GOT3 (cell line): ENCODE measurements at places on chromosomes 5 and 9.

DNA sequence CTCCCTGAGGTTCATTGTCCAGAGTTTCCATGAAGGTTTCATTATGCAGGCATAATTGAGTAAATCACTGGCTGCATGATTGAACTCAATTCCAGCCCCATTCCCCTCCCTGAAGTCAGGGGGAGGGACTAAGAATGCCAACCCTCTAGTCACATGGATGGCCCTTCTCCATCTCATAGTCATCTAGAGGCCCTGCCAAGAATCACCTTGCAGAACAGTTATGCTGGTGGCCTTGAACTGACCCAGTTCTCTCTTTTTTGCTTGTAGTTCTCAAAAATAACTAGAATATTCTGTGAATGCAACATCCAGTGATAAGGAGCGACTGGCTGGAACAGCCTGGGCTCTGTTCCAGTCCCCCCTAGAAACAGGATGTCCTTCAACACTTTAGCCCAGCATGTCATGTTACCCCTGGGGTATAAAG lies 31.7 kb downstream of the SLC35A4 start:
- no peak for DNase-seq

GRCh38 chr5:167245868-167246267 lies 1045.6 kb upstream of the WWC1 start:
- DNase-seq: no peak

DNA sequence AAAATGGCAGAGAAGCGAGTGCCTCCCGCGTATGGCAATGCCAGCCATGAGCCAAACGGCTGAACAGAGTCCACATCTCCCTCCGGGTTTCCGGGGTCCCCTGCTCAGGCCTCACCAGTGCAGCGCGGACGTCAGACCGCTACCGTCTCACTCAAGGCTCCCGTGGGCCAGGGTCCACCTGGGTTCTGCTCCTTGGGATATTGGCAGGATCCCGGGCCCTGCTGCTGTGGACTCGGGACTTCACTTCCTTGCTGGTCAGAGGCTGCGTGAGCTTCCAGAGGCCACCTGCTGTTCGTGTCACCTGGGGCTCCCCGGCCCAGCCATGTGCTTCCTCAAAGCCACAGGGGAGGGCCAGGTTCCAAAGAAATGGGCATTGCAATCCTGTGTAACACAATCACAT lies 38.4 kb upstream of the CLPTM1L start:
- no peak for DNase-seq

- DNase-seq: no peak
Measured at GRCh38 chr5:168669156-168669555, 90.0 kb upstream of the PANK3 start.

- no peak for DNase-seq
Measured at GRCh38 chr9:17776735-17777134, 197.9 kb downstream of the SH3GL2 start.

GRCh38 chr9:34001298-34001697 lies 47.4 kb downstream of the UBAP2 start:
- no peak for DNase-seq

DNA sequence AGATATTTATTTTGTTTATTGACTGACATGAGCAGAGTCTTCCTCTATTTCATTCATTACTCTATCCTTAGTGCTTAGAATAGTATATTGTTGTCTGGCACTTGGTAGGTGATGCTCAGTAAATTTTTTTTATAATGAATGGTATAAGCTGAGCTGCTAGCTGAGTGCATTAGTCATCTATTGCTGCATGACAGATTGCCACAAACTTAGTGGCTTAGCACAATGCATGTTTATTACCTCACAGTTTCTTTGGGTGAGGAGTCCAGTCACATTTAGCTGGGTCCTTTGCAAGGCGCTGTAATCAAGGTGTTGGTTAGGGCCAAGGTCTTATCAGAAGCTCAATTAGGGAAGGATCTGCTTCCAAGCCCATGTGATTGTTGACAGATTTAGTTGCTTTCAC lies 23.1 kb downstream of the SMAD5 start:
- DNase-seq: no peak

DNA sequence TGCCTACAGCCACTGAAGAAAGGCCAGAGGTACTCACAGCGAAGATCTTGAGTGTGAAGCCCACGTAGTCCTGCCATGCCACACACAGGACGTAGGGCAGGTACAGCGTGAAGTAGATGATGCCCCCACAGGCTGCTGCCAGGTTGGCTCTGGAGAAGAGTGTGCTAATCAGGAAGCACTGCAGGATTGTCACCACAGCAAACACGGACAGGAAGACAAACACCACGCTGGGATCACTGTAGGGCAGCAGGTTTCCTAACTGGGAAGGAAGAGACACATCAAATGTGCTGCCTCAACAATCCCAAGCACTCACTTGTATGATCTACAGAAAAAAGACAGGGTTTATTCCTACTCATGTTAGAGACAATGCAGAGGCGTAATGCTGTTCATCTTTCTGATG lies 63.0 kb downstream of the NIPSNAP3B start:
- DNase-seq: no peak

GRCh38 chr5:29853711-29854220 lies 1339.7 kb upstream of the CDH6 start:
- DNase-seq: no peak

- DNase-seq: no peak
Measured at GRCh38 chr9:131598121-131598520, 52.8 kb downstream of the PRRT1B start.

GRCh38 chr5:180590543-180591310 lies 572 bp downstream of the SCGB3A1 start:
- DNase-seq: no peak

GRCh38 chr5:78893940-78894677 lies 91.0 kb downstream of the ARSB start:
- DNase-seq: no peak

DNA sequence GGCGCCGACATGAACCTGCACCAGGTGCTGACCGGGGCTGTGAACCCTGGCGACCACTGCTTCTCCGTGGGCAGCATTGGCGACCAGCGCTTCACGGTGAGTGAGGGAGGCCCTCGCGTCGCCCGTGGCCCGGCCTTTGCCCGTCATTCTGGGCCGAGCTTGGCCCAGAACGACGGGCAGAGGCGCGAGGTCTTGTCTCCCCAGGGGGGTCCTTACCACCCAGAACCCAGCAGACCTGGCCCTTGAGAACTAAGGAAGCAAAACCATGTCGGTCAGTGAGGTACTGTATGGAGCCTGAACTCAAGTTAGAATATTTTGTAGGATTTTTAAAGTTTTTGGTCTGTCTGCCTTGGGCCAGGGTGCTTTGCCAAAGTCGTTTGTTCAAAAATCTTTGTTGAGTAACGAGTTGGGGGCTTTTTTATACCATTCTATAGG lies 691 bp downstream of the DMXL1 start:
- DNase-seq: no peak

GRCh38 chr9:137369911-137370764 lies 52.8 kb downstream of the EXD3 start:
- no peak for DNase-seq

DNA sequence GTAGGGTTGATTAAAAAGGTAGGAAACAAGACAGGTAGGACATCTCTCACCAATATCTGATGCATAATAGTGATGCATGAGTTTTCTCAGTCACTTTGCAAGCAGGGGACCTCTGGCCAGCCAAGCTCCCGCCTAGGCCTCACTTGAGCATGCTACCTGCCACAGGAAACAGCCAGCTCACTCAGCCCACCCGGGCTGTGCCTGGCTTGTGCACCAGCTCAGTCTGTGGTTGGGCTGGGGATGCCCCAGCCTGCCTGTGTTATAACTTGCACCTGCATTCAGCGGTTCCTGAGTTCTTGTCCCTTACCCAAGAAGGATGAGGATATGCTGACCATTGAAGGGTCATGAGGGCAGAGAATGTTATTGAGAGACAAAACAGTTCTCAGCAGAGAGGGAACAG lies 172.8 kb upstream of the PLCXD3 start:
- no peak for DNase-seq

DNA sequence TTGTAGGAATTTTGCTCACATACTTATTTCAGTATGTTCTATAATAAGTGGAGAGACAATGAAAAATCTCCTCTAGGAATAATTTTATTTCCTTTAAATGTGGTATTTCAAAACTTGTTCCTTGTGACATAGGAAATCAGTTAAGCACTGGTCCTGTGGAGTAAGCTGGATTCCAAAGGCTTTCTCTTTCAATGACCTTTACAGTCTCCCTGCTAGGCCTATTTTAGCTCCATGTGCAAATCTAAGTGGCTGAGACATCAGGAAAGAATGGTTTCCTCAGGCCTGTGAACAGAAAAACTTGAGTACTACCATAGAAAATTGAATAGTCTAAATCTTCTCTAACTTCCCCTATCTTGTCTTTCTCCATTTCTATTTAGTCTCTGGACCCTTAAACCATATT lies 514.2 kb upstream of the TLE4 start:
- no peak for DNase-seq

GRCh38 chr5:112811023-112811422 lies 50.1 kb upstream of the SRP19 start:
- no peak for DNase-seq
